ENCODE measurements at places on chromosomes 3 and 15. TPM values are rescaled to one million over a fixed set of nuclear protein-coding genes. Genes with fewer than 3 reads are reported as not detected.

Gene ZIC1
- total RNA-seq = not detected

GRCh38 chr3:69259125-69259524 lies 126.8 kb downstream of the FRMD4B start:
- DNase-seq = no peak

- DNase-seq = no peak
Observed at GRCh38 chr3:94311651-94312050, 248.8 kb downstream of the NSUN3 start.

DNA sequence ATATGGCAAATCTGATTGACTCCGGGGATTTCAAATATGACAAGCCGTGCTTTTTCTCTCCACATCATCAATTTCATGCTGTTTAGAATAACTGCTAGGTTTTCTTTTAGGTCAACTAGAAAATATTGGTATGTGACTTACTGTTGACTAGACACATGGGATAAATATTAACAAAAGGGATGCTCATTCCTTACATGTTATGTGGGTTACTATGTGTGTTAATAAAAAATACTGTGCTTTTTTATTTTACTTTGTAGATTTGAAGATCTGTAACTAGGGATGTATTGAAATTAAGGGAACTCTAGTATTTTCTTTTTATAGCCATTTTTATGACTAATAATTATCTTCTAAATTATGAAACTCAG lies 264.6 kb upstream of the COL8A1 start:
- DNase-seq = no peak
